ENCODE measurements at places on chromosomes 12 and 14.
A peak's percentile ranks its signal among the peaks of the same experiment; 100 is the strongest.

- no peak for DNase-seq
Observed at GRCh38 chr12:6849976-6850560, 1.0 kb downstream of the CDCA3 start.

DNA sequence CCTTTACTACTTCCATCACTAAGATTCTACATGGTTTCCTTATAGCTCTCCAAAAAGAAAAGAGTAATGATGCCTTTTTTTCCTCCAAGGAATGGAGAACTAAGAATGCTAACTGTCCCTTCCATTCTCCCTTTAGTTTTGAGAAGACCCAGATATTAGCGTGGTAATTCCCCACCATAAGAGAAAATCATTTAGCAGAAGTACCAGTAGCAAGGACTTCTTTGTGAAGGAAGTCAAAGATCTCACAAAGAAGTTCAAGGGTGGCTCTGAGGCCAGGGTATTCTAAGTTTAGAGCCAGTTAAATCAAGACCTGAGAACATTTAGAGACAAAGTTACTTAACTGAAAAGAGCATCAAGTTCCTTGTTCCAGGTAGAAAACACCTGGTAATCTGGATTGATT, 7.3 kb downstream of the USP15 start:
- DNase-seq = no peak

GRCh38 chr14:42469637-42470426, 863.2 kb downstream of the LRFN5 start:
- no peak for DNase-seq

- no peak for DNase-seq
Observed at GRCh38 chr12:63940310-63941005, 96.0 kb downstream of the SRGAP1 start.

DNA sequence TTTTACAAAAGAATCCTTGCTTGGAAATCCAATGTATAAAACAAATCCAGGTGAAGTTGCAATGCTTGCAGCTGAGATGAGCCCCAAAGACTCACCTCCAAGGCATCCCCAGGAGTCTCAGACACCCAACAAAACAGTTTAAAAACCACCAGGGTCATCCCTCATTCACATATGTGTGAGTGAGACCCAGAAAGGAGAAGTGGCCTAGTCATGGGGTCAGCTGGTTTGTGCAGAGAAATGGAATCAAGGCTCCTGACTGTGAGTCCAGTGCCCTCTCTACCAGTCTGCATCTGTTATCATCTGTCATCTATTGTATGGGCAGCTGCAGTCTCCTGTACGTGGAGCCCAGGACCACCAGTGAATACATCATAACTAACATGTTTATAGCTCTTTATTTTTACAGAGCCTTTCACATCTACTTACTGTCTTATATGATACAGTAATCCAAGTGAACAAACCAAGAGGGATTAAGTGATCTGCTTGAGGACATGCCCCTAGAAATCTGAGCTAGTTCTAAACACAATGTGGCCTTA, 27.1 kb downstream of the PLEKHG7 start:
- no peak for DNase-seq

- no peak for DNase-seq
Observed at GRCh38 chr14:51922624-51923023, 62.2 kb downstream of the GNG2 start.

DNA sequence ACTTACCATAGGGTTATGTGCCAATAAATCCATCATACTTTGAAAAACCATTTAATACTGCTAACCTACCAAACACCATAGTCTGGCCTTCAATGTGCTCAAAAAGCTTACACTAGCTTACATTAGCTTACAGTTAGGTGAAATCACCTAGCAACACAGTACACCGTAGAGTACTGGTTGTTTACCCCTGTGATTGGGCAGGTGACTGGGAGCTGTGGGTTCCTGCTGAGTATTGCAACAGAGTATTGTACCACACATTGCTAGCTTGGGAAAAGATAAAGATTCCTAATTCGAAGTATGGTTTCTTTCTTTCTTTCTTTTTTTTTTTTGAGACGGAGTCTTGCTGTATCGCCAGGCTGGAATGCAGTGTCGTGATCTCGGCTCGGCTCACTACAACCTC, 5.6 kb downstream of the ATP5MC2 start:
- DNase-seq = no peak

- no peak for DNase-seq
Observed at GRCh38 chr12:85574291-85574690, 261.9 kb downstream of the RASSF9 start.

DNA sequence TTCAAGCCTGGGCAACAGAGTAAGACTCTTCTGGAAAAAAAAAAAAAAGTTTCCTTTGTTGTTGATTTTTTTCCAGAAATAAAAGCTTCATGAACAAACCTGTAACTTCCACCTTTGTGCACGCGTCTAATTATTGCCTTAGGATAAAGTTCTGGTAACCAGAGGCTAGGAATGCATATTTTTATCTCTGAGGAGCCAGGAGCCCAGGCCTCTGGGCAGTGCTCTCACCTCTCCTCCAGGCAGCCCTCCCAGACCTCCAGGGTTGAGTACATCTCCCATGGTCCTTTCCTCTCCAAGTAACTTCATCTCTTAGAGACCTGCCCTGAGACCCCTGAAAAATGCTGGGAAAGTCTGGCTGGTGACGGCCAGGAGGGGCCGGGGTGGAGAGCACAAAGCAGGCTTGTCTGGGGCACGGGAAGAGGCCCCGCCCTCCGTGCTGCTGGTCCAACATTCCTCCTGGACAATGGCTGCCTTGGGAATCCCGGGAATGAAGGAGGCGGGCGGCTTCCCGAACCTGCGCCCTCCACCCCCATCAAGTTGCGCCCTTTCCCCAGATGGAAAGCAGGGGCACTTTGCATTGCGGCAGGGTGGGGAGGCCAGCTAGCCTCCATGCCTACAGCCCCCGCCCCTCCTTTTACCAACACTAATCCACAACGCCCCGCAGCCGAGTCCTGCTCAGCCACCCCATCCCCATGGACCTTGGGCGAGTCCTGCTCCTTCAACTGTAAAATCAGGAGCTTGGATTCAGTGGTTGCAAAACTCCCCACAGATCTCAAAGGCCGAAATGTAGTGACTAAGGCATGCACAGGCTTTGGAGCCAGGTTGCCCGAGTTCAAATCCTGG, 7.3 kb upstream of the FIGNL2 start:
- peak; percentile 93 for DNase-seq

DNA sequence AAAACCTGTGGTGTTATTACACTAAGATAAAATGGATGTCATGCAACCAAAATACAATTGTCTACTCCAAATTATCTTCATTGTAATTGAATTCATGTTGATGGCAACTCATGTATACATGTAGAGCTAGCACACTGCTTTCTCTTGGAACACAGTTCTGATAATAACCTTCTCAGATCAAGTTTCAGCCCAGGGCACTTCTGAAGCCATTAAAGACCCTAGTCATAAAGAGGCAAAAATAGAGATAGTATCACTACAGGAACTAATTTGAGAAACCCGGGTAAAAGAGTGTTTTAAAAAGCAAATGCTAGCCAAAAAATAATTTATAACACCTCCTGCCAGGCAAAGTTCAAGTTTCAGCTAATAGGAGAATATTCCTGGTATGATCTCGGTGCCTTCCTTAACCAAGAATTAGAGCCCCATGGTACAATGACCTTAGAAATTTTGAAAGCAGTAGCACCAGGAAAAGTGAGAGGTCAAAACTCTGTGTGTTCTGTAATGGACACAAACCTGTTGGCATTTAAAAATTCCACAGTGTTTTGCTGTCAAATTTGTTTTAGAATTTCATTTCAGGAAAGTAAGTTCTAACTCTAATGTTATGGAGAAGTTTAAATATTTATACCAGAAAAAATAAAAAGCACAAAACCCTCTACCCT, 105.0 kb upstream of the FRMD6 start:
- no peak for DNase-seq

DNA sequence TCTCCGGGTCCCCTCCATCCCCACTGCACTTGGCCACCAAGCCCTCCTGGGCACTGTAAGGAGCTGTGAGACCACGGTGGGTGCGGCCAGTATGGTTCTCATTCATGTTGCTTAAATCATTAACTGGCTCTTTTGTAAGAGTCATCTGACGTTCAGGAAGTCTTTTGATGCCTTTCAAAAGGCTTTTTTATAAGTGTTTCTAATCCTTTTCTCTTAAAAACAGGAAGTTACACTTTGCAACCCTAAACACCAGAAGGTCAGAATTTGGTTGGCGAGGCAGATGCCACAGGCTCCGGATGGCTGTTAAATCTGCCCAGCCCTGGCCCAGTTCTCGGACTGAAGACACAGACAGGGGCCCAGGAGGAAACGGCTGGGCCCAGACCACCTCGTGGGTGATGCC, 26.1 kb upstream of the DIO3 start:
- DNase-seq = no peak

GRCh38 chr14:100168506-100168905, 9.1 kb upstream of the DEGS2 start:
- no peak for DNase-seq

DNA sequence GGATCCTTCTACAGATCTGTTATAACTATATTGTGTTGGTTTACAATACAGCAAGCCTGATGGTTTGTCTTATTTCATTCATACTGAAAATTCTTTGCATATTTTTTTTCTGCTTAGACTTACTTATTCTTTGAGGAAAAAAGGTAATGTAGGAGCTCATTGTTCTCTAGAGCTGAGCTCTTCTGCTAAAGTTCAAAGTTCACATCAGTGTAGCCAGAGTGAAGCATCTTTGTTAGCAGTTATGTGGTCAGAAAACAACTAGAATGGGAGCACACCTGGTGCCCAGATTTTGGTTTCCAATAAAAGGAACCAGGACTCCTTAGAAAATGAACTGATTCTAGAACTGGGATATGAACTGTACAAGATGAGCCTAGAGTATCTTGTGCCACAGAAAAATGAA, 10.3 kb downstream of the GPX2 start:
- no peak for DNase-seq

GRCh38 chr14:99267837-99268781, 3.9 kb downstream of the BCL11B start:
- no peak for DNase-seq

DNA sequence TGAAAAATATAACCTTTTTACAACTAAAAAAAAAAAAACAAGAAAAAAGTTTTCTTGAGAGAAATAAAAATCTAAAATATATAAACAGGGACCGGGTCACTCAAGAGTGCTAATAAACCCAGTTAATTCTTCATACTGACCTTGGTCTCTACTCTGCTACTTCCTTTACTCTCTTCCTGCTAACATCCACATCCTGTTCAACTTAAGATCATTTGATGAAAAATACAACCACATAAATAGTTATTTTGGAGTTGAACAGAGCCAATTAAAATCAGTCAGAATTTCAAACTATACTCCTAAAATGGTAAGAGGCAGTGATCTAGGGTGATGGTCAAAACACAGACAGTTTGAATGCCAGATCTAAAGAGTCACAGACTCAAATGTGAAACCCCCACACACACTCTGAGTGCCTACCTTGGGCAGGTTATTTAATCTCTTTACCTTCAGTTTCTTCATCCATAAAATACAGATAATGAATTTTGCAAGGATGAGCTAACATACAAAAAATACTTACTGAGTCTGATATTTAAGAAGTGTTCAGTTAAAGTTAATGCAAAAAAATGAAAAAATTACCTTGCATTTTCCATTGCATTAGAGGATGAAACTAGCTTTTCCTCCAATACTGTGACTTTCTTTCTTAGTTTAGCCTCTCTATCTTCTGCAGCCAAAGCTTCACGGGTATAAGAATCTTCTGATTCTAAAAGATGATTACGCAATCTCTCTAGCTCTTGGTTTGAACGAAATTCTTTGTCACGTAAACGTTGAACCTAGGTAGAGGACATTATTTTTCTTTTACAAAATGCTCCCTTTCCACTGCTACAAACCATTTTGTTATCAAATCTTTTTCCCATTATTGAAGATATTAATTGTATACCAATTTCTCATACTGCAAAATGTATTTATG, 40.9 kb downstream of the TRIP11 start:
- no peak for DNase-seq

- no peak for DNase-seq
Observed at GRCh38 chr12:132170637-132171292, 26.5 kb downstream of the NOC4L start.

GRCh38 chr14:71629250-71629649, 303.0 kb upstream of the RGS6 start:
- DNase-seq = no peak

- DNase-seq = no peak
Observed at GRCh38 chr12:54549774-54550451, 512 bp downstream of the PDE1B start.

- no peak for DNase-seq
Observed at GRCh38 chr12:78018171-78018910, 187.6 kb downstream of the NAV3 start.

DNA sequence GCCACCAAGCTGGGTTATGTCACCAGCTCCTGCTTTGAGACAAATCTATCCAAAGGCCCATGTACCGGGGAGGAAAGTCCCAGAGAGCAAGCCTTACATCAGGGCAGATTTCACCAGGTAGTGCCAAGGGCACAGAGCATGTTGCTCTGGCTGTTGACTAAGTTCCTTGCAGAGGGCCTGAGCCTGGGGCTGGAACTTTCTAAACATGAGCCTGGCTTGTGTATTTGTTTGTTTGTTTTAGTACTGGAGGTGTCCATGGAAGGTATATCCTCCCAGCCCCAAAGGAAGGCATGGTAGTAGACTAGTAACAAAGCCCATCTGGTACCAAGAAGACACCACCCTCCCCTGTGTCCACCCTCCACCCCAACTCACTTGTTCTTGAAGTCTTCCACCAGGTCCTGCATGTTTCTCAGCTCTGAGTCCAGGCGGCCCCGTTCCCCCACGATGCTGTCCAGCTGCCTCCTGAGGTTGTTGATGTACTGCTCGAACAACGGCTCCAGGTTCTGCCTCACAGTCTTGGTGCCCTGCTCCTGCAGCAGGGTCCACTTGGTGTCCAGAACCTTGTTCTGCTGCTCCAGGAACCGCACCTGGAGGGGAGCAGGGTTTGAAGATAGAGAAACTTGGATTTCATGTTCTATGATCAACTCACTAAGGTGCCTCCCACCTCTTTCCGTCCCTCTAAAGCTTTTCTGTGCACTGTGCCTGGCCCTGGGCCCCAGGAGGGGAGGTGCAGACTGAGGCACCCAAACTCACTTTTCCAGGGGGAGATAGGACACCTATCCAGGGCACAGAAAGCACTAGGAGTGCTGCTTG, 1.4 kb downstream of the KRT5 start:
- no peak for DNase-seq

- DNase-seq = peak; percentile 15
Observed at GRCh38 chr14:71135496-71135895, 228.2 kb downstream of the PCNX1 start.

DNA sequence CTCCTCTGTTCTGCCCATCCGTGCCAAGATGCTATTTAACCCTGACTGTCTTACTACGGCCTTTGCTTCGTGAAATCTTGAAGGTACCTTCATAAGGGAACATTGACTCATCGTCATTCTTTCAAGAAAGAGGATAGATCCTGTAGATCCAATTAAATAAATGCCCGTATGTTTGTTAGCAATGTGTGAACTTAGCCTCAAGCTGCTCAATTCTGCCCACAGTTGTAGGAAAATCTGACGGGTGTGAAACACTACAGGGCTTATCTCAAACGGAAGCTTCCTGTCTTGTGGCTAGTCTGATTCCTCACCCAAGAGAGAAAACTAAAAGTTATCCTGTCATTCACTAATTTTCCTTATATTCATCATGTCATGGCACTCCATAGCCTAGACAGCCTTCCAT, 168.0 kb upstream of the TBX3 start:
- DNase-seq = no peak

Measured in H9 (cell line).